ENCODE measurements at places on chromosomes 16 and 17. TPM values are rescaled to one million over a fixed set of nuclear protein-coding genes. Genes with fewer than 3 reads are reported as not detected.

AP1G1 gene
- total RNA-seq, result 100 TPM

STH gene
- not detected for total RNA-seq

ATAD5 gene
- 1.5 TPM for total RNA-seq

FOXL1 gene
- total RNA-seq, result 6.9 TPM

SP2 gene
- 7.2 TPM for total RNA-seq

KRTAP4-6 gene
- not detected for total RNA-seq

DNA sequence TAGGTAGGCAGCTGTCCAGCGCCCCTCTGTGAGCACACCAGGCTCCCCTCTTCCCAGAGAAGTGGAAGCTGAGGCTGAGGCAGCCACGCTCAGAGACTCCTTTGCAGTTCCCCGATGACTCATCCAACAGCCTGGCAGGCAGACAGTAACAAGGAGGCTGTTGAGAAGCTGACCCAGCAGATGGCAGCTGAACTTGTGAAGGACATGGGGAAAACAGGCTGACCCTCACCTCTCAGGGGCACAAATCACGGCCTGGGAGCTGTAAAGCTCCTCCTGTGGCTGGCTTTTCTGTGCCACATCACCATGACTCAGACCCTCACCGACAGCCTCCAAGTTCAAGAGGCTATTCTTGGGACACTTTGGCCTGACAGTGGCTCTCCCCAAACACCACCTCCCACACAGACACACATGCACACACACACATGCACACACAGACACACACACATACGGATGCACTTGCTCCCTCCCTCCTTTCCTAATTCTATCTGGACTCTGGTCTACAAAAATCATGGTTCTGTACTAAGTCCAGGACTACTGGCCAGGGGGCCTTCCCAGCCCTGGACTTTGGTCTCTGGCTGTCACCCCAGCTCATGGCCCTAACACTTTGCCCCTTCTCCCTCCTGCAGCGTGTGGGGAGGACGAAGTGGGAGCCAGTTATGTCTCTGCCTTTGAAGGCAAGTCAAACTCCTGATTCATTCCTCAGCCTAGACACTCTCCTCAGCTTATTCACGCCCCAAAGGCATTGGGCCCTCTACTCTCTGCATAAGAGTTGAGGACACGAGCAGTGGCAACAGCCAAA, 23.2 kb downstream of the MAP3K14 start:
- DNase-seq, result peak; percentile 79

DNA sequence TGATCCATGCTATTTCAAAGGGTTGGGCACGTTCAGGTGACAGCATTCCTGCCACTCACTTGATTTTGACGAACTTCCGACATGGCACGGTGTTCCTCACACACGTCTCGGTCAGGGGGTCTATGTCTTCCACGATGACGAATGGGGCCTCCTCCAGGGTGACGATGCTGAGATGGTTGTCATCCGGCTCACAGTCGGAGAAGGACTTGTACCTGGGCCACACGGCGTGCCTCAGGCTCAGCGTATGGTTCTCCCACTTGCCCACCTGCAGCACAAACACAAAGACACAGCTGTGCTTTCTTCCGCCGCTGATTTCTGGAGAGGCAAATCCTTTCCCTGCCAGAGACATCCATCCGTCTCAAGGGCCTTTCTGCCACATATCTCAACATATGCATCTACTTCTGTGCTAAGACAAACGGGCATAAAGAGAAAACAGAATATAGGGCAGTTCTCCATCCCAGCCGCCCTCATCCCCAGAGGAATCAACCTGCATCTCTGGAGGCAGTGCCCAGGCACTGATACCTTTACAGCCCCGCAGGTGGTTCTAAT, 332.5 kb downstream of the GRIN2A start:
- no peak for DNase-seq

DNA sequence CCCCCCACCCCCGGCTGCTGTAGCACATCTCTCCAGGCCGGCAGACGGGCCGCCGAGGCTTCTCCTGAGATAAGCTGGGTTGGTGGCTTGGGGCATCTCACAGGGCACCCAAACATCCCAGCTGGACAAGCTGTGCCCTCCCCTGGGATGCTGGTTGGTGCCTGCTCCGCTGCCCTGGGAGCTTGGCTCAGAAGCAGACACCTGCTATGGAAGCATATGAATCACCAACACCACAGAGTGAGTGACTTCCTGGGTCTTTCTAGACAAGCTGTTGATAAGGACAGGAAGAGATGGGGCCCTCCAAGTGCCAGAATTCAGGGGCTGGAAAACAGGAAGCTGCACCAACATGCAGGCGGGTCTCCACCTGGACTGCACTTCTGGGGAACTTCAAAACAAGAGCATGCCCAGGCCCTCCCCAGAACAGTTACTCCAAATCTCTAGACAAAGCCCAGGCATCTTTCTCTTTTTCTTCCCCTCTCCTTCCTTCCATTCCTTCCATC, 13.7 kb downstream of the C16orf95 start:
- no peak for DNase-seq

GRCh38 chr16:77409311-77409710, 25.5 kb downstream of the ADAMTS18 start:
- DNase-seq, result no peak

DNA sequence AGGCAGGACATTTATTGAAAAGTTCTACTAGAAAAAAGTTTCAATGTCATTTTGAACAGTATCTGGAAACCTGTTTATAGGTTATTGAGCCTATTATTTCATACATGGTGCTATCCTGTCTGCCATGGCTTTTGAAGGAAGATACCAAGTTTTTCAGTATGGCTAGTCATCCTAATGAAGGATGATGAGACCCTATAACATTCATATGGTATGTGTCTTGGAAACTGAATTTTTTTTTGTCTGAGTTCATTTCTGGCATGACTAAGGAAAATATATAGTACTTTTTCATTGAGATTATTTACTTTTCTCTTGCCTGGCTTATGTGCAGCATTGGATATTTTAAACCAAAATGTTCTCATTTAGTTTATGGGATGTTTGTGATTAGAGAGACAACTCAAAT, 30.2 kb downstream of the CLTC start:
- DNase-seq, result no peak

DNA sequence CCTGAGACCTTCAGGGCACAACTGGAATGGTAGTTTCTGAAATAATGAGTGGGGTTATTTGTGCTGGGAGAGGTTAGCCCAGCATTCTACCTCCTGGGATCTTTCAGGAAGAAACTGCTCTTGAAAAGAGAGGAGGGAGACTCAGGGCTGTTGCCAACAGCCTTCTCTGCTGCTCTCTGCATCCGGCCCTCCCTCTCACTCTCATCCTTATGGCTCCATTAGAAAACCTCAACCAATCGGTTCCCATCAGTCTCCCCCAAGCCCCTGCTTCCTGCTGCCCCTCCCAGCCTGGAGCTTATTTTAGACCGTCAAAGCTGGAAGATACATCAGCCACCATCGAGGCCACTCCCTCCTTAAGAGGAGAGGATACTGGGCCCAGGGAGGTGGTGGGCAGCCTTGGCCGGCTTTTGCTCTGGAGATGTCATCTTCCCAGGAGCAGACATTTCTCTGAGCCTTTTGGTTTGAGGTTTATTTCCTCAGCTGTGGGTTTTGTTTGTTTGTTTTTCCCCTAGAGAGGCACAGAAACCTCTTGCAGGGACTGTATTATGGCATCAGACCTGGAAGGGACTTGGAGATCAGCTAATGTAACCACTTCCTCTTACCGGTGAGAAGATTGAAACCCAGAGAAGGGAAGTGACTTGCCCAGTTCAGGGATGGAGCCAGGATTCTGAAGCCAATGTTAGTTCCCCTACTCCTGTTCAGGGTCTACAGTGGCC, 2.7 kb downstream of the MPRIP start:
- DNase-seq, result no peak

- no peak for DNase-seq
These were observed 20.4 kb upstream of the TRIM25 start for GRCh38 chr17:56934280-56934679.

GRCh38 chr16:64532691-64533090, 589.2 kb downstream of the CDH11 start:
- no peak for DNase-seq

DNA sequence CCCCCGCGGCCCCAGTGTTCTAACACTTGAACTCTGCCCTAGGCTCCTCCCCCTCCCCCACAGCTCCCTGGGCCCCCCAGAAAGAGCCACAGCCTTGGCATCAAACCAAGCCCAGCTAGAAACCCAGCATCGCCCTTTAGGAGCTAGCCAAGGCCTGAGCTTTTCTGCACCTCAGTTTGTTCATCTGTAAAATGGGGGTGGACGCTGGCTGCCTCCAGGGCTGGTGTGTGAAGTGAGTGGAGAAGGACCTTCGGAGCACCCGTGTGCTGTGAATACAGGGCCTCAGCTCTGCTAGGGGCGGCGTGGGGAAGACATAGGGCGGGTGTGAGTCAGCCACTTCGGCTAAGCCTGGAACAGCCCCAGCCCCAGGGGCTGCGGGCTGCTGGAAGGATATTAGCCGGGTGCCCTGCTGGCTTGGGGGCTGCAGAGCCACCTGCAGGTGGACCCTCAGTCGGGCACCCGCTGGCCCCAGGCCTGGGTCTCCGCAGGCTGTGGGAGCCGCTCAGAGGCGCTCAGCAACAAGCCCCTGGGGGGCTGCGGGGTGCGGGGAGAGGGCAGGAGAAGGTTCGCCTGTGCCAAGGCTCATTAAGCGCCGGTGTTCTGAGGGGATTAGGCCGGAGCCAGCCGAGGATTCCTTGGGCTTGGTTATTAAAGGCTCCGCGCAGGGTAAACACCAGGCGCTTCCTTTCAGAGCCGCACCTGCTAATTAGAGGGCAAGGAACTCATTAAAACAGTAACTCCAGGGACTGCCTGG, 217.0 kb upstream of the CIBAR2 start:
- no peak for DNase-seq
